ENCODE measurements at places on chromosomes 11 and 22. TPM values are rescaled to one million over a fixed set of nuclear protein-coding genes. Genes with fewer than 3 reads are reported as not detected.

Gene LRRC32
- total RNA-seq = 80.8 TPM

GRCh38 chr11:33984682-33985389 lies 66.7 kb upstream of the CAPRIN1 start:
- DNase-seq = peak; percentile 20

Gene GSTP1
- 1,138 TPM for total RNA-seq

Gene SOX10
- total RNA-seq = not detected

- peak; percentile 92 for DNase-seq
Observed at GRCh38 chr11:69497221-69497787, 15.8 kb downstream of the LINC01488 start.

GRCh38 chr11:110772863-110773262 lies 60.6 kb upstream of the ARHGAP20 start:
- DNase-seq = no peak

DNA sequence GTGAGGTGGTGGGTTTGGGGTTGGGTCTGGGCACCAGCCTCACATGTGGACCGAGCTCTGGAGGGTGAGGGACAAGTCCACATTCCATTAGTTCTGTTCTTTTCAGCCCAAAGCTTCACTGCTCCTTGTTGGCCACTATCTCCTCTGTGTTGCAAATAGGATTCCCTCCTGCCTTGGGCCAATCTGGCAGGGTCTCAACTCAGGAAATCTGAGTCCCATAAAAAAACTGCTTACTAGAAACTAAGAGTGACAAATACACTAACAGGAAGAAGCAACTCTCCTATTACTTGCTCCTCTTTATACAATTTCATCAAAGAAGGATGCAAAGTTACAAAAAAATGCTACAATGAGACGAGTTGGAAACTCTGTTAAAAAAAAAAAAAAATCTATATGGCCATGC lies 66.2 kb upstream of the CSNK1E start:
- no peak for DNase-seq

DNA sequence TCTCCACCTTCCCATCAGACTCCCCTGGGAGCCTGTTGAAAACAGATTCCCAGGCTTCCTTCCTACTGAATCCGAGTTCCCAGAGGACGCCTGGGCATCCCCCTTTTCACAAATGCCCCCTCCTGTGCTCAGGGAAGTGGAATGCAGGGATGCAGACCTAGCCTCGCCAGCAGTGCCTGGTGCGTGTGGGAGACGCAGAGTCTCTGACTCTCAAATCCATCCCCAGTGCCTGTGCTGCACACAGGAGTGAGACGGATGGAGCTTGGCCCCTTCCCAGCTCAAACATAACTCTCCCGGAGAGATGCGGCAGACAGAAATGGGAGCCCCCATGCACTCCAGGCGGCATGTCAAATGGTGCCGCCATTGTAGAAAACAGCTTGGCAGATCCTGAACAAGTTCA lies 62.6 kb downstream of the CTTN start:
- no peak for DNase-seq

GRCh38 chr11:119361056-119361787 lies 14.7 kb upstream of the MFRP start:
- no peak for DNase-seq

Gene CHRM4
- total RNA-seq = 0.17 TPM

Gene SCGB1D1
- total RNA-seq = not detected

Gene ZNF280B
- 0.68 TPM for total RNA-seq

Gene ANAPC15
- total RNA-seq = 26.8 TPM

DNA sequence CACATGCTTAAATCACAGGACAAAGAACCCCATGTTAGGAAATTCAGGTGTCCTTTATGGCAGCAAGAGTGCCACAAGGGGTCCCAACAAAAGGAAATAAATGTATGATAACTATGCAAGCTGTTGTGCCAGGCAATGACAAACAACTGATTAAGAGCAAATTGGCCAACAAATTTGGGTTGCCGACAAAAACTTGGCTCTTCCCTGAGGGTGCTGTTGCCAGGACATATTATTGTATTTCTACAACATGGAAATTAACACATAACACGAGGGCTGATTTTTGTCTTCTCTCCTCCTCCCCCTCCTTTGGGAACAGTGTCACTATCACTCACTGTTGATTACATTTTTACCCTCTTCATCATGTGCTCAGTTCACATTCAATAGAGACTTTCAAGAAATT lies 56.0 kb downstream of the LRRC4C start:
- DNase-seq = no peak

- no peak for DNase-seq
Observed at GRCh38 chr11:58046231-58046630, 15.5 kb downstream of the OR6Q1 start.

Gene PHLDB1
- 47.8 TPM for total RNA-seq

DNA sequence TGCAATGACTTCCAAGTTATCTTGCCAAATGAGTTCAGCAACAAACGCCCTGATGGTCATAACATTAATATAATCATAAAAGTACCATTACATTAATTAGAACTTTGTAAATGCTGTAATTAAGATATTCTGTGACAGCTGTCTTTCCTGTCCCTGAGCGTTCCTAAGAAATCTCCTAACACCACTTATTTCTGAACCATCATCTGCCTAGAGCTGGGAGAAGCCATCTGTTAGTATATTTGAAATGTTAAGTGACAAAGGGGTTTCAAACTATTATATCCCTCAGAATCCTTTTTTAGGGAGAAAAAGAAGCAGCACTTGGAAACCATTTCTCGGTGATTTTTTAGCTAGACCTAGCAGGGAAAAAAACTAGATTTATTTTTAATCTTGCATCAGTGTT lies 657.5 kb downstream of the FAM181B start:
- no peak for DNase-seq

- DNase-seq = no peak
Observed at GRCh38 chr11:8038393-8038792, 42.6 kb upstream of the TUB start.

GRCh38 chr11:6360183-6360582 lies 30.1 kb upstream of the SMPD1 start:
- no peak for DNase-seq

DNA sequence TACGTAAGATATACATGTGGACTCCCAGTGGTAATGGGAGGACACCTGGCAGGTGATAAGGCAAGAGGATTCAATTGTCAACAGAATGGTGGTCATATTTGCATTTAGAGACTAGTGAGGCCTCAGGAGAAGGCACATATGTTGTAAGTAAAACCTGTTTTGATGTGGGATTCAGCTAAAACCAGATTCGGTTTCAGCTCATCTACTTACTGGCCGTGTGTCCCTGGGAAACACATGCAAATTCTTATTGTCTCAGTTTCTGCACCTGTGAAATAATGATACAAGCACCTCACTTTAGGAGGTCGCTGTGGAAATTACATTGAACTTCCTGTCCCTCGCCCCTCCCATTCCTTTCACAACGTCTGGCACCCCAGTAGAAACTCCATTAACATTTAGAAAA lies 78.9 kb upstream of the FIBIN start:
- DNase-seq = no peak

- no peak for DNase-seq
Observed at GRCh38 chr11:83326326-83326725, 40.2 kb upstream of the CCDC90B start.

DNA sequence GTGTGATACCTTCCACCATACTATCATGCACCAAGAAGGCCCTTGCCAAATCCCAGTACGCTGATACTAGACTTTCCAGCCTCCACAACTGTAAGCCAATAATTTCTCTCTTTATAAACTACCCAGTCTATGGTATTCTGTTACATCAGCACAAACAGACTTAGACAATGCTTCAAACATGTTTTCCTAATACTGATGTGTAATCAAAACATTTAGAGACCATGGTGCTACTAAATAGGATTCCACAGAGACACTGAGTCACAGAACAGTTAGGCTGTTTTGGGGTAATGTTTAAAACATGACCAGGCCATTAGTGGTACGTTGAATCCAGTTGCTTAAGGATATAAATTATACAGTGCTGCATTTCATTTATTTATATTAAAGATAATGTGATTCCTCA lies 103.7 kb downstream of the PICALM start:
- no peak for DNase-seq

GRCh38 chr11:117805045-117805444 lies 8.0 kb upstream of the DSCAML1 start:
- no peak for DNase-seq

Gene B4GALNT4
- total RNA-seq = 5.6 TPM

Gene IL10RA
- 0.09 TPM for total RNA-seq

DNA sequence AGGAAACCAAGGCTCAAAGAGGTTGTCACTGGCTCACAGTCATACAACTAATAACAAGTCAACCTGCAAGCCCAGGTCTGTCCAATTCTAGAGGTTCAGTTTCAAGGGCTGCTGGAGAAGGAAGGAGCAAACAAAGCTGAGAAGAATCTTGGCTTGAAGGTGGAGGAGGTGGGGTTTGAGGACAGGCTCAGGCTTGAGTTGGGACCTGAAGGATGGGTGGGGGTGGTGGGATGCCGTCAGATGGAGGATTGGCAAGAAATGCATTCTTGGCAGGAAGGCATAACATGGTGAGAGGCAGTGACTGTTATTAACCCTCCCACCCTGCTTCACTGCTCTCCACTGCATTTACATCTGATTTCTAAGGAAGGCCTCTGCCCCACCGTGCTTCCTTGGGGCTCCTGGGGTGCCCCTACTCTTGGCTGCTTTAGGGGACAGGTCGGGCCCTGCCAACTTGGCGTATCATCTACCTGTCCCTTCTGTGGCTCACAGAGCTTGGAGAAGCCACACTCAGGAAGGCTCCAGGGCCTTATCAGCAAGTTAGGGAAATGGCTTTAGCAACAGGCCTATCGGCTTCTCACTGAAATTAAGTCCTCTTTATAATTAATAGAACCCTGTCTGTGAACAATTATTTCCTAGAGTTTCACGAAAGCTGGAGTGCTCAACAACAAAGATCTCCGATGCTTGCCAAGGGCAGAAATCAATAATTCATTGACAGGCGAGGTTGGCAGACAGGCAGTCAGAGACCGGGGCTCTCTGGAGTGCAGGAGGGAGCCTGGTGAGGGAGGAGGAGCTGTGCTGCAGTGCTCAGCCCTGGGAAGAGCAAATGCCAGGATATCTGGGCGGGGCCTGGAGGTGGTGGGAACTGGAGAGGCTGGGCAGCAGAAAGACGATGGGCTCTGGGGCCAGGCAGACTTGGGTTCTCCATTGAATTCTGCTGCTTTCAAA lies 84.9 kb upstream of the NARS2 start:
- DNase-seq = no peak

DNA sequence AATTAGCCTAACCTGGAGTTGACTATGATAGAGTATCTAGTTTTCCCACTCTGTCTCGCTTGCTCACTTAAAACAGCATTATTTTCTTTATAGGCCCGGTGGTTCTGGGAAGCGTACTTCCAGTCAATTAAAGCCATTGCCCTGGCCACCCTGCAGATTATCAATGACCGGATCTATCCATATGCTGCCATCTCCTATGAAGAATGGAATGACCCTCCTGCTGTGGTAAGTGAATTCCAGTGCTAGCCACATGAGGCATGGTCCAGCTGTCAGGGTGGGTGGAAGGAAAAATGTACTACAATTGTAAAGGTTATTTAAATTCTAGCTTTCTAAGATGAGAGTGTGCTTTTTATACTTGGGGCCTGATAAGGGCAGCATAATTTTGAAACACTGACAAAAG lies 76.0 kb downstream of the EXT2 start:
- no peak for DNase-seq

DNA sequence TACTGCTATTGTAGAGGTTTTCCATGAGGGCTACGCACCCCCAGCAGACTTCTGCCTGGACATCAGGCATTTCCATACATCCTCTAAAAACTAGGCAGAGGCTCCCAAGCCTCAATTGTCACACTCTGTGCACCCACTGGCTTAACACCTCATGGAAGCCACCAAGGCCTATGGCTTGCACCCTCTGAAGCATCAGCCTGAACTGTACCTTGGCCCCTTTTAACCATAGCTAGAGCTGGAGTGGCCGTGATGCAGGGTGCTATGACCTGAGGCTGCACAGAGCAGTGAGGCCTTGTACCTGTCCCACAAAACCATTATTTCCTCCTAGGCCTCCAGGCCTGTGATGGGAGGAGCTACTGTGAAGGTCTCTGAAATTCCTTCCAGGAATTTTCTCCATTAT lies 33.9 kb downstream of the AAMDC start:
- no peak for DNase-seq

GRCh38 chr11:33500332-33500731 lies 200.3 kb downstream of the C11orf91 start:
- no peak for DNase-seq

- DNase-seq = no peak
Observed at GRCh38 chr11:72789493-72790131, 4.2 kb downstream of the STARD10 start.

DNA sequence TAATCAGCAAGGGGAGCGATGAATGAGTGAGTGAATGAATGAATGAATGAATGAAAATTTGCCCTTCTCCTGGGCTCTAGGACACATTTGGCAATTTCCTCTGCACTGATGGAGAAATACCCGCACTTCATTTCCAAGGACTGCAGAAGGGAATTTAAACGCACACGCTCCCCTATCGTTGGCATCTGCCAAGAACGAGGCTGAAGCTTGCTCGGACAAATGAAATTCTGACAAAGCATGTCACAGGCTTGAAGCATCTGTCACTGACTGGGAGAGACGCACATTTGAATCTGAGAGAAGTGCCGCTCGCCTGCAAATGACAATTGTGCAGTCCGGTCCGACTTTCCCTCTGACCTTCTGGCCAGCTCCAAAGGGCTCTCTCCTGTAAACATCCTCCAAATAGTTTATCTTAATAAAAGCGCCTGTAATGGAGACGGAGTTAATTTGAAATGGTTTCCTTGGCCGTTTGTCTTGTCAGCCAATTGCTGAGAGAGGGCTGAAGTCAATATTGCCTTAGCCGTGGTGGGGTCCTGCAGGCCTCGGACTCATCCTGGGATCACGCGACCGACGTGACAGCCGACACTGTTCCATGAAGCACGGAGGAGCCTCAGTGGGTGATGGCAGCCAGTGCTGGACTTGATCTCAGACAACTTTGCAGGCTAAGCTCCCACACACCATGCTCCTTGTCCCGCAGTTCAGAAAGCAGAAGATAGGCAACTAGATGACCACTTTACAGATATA lies 260.7 kb downstream of the MN1 start:
- no peak for DNase-seq

DNA sequence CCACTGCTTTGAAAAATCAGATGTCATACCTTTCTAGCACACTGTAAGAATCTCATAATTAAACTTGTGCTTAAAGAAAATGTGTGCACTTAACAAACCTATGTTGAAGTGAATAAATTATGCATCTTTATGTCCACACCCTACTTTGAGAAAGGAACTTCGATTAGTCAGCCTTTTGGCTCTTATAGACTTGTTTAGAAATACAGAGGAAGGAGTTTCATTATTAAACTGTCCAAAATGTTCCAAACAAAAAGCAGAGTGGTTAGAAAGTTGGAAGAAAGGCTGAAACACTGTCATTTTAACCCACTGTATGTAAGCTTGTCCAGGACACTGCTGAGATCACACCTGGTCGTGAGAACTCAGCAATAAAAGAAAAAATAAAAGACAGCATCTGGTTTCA lies 863.2 kb upstream of the CHORDC1 start:
- DNase-seq = no peak

- peak; percentile 75 for DNase-seq
Observed at GRCh38 chr11:3942956-3943497, 87.6 kb downstream of the STIM1 start.
